ENCODE measurements at places on chromosomes 16 and 17.
A peak's percentile ranks its signal among the peaks of the same experiment; 100 is the strongest.

GRCh38 chr17:55343900-55344513 lies 77.6 kb downstream of the MMD start:
- DNase-seq = no peak

DNA sequence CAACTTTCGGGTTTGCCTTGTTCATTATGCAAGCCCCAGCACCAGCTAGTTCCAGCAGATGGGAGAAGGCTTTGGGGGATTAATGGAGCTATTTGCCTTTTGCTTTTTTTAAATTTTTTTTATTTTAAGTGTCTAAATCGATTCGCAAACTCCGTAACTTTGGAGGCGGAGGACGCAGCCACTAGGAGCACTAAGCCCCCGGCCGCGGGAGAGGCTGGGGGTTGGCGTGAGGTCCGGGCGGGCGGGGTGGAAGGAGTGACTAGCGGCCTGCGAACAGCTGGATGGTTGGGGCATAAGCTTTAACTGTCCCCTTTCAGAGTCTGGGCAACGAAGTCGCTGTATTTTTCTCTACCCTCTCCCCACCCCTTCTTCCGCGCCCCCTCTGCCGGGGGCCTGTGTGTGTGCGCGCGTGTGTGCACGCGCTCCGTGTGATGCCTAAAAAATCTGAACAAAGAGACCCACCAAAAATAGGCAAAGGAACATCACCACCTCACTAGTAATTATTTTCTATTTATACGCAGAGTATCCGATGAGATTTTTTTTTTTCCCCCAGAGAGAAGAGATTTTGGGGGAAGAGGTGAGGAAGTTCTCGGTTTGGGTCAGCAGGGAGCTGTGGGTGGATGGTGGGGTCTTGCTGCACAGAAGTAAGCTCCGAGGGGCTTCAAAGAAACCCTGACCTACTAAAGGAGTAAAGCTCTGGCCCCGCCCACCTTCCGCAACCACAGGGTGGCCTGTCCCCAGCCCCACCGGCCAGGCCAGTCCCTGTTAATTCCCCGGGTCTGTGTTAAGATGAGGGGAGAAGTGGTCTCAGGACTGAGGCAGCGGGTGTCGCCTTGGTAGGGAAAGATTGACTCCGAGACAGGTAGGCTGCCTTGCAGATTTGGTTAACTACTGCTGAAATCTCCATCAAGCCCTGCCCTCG lies 2.3 kb downstream of the SHISA9 start:
- no peak for DNase-seq

DNA sequence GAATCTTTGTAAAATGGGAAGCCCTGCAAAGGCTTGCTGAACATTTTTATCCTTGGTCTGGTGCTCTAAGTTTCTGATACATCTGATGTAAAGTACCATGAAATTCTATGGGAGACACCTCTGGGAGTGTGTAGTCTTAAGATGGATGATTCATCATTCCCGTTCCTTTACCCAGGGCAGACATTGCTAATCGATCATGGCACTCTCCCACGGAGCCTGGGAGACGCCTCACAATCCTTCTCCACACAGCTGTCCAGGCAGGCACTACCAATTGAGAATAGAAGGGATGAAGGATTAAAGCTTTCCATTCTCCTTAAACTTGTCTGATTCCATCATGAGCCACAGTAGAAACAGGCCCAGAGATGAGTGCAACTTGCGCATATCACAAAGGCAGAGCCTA lies 144.8 kb downstream of the GSG1L start:
- DNase-seq = no peak

DNA sequence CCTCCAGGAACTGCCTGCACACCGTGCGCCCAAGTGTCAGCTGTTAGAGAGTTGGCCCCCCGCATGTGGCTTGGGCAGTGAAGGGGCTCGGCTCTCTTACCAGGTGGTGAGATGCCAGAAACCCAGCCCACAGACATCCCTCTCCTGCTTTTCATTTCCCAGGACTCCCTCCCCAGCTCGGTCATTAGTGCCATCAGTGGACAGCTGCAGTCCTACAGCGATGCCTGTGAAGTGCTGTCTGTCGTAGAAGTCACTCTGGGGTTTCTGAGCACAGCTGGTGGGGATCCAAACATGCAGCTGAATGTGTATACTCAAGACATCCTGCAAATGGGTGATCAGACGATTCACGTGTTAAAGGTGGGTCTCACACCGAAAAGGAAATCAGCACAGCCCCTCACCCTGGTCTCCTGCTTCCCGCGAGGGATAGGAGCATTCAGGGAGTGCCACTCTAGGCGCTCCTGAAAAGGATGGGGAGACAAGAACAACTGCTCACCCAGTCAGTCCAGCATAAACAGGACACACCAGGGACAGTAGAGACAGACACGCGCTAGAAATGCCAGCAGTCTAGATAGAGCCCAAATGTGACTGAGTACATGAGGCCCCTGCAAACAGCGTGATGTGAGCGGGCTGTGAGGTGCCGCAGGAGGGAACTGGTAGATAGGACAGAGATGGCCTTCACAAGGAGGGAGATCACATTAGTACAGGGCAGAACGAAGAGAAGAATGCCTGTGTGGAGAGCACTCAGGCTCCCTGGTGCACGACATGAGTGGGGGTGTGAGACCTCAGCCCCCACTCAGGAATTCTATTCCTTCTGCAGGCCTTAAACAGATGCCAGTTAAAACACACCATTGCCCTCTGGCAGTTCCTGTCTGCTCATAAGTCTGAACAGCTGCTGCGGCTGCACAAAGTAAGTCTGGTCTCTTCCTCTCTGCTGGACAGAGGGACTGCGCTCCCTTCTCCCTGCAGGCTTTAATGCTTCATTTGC lies 25.7 kb upstream of the ENDOV start:
- no peak for DNase-seq

- no peak for DNase-seq
Measured at GRCh38 chr16:35398180-35398579, 1938.8 kb downstream of the TP53TG3F start.

DNA sequence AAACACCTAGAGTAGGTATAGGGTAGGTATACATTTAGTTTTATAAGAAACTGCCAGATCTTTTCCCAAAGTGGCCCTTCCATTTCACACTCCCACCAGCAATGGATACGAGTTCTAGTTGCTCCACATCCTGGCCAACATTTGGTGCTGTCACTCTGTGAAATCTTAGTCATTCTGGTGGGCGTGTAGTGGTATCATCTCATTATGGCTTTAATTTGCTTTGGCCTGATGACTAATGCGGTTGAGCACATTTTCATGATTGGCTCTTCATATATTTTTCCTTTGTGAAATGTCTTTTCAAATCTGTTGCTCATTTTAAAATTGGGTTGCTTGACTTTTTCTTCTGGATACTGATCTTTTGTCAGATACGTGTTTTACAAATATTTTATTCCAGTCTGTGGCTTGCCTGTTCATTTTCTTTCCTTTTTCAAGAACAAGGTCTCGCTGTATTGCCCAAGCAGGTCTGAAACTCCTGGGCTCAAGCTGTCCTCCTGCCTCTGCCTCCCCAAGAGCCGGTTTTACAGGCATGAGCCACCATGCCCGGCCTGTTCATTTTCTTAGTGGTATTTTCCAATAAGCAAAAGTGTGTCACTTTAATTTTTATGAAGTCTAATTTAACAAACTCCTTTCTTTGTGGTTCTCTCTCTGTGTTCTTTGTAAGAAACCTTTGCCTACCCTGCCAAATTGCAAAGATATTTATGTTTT lies 192.4 kb downstream of the SEC14L1 start:
- no peak for DNase-seq

DNA sequence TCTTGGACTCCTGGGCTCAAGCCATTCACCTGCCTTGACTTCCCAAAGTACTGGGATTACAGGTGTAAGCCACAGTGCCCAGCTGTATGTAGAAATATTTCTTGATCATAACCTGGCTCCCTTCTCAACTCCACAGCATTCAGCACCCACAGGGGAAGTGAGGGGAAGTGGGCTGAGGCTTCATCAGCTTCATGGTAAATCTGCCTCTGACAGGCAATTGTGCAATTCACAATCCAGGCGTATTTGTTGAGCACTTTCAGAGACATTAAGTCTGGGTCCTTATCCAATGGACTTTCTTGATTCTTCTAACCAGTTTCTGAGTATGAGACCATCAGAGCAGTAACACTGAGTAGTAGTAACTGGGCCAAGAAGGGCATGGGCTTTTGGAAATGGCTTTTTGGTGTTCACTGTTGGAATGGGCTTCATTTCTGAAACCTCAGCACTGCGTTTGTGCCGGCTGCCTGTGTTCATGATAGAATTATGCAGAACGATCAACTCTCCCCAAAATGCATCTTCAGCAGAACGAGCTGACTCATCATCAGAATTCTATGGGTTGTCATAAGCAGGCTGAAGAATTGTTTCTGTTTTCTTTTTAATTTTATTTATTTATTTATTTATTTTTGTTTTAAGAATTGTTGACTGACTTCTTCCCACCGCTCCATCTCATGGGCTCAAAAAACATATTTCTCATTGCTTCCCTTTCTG lies 28.9 kb downstream of the FAM20A start:
- DNase-seq = peak; percentile 42

- DNase-seq = no peak
Measured at GRCh38 chr16:14629612-14629918, 495 bp downstream of the PARN start.

GRCh38 chr16:78485188-78485916 lies 385.9 kb downstream of the WWOX start:
- no peak for DNase-seq

DNA sequence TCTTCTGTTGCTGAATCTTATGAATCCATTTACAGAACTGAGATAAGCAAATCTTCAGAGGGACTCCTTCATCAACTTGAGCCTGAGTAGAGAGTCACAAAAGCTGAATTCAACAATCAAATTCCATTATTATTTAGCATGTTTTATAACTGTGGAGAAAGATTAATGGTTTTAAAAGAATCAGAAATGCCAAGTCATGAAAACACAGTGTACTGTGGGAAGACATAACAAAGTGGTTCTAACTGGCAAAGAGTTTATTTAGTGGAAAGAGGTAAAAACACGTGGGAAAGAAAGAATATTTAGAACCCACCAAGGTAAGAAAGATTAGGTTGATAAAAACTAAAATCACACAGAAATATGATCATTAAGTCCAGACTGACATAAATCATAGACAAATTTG lies 5.0 kb downstream of the ERI2 start:
- no peak for DNase-seq

DNA sequence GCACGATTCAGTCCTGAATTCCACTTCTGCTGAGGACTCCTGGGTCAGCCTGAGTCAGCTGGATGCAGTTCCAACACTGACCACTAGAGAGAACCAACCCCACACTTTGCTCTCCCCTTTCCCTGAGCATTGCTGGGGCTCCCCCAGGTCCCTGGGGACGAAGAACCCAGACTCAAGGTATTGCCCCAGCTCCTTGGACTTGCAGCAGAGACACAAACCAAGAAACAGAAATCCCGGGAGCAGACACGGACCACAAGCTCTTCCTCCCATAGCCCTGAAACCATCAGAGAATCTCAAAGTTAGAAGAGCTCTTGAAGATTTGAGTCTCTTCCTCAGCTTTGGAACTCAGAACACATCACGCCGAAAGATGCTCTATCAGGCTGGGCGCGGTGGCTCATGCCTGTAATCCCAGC lies 678 bp upstream of the GH1 start:
- no peak for DNase-seq

GRCh38 chr17:60463157-60463835 lies 41.0 kb downstream of the CHCT1 start:
- DNase-seq = no peak

DNA sequence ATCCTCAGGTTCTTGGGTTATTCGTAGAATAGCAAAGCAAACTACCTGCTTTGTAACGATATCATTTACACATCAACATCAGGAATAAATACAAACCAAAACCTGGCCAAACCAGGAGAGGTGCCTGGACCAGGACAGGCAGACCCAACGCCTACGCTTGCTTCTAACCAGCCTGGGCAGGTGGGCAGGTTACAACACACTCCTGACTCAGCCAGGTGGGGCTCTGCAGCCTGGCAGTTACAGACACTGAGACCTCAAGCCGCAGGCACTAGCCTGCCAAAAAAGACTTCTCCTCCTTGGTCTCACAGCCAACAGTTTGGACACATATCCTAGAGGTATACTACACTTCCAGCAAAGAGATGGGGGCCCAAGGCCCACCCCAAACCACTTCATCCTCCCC lies 14.0 kb downstream of the ANKRD11 start:
- no peak for DNase-seq

Measured in left forelimb (tissue), 1 donor.